ENCODE measurements at places on chromosomes 7 and 10.

- DNase-seq, result no peak
These were observed 4.2 kb downstream of the FZD9 start for GRCh38 chr7:73437621-73438416.

- no peak for DNase-seq
These were observed 149.6 kb upstream of the SEMA3E start for GRCh38 chr7:83798489-83798888.

DNA sequence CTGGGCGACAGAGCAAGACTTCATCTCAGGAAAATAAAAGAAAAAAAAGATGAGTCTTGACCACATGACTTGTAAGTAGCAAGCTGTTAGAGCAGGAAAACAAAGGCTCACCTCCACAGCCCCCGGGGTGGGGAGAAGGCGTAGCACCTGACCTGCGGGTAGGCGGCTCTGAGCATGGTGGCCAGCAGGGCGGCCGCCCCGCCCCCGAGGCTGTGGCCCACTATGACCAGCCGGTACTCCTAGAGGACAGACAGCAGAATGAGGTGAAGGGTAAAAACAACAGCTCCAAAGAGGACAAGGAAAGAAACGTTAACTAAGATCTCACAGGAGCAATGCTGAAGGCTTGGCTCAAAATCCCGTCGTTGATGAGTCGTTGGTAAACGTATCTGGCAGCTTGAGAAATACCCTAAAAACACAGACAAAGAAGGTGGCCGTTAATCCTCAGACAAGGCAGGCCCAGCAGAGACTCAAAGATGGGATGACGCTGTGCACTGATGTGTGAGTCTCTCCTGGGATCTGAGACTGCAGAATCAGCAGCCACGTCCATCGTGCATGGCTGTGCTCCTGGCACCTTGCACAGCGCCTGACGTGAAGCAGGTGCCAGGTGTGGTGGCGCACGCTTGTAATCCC is 31.1 kb downstream of the DAGLB start:
- no peak for DNase-seq

DNA sequence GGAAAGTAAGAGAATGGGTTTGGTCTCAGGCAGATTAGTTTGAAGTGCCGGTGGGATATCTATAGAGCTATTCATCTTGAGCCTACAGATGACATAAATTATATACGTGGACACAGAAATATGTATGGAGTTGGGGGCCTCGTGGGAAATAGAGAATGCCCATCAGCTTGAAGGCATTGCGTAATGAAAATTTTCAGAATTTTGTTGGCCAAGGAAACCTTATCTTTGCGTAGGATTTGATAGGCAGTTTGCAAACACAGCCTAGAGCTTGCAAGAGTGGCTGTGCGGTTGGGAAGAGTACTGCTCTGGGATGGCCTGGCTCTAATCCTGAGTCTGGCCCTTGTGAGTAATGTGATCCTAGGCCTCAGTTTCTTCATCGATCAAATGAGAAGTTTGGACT is 32.3 kb downstream of the MCM10 start:
- DNase-seq, result no peak

DNA sequence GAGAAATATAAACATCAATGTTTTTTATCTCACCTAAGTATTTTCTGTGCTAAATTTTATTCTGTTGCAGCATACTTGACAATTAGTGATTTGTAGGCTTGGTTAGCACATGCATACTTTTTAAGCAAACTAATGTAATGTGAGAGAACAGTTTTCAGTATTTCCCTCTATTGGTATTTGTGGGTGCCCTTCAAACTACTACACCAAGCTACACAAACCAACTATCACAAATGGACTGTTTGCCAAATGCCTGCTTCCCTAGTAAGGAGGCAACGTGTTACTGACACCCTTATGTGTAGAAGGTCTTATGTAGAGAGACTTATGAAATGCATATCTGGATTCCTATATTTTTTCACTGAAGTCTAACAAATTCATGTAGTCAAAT is 98.4 kb upstream of the FZD1 start:
- no peak for DNase-seq

DNA sequence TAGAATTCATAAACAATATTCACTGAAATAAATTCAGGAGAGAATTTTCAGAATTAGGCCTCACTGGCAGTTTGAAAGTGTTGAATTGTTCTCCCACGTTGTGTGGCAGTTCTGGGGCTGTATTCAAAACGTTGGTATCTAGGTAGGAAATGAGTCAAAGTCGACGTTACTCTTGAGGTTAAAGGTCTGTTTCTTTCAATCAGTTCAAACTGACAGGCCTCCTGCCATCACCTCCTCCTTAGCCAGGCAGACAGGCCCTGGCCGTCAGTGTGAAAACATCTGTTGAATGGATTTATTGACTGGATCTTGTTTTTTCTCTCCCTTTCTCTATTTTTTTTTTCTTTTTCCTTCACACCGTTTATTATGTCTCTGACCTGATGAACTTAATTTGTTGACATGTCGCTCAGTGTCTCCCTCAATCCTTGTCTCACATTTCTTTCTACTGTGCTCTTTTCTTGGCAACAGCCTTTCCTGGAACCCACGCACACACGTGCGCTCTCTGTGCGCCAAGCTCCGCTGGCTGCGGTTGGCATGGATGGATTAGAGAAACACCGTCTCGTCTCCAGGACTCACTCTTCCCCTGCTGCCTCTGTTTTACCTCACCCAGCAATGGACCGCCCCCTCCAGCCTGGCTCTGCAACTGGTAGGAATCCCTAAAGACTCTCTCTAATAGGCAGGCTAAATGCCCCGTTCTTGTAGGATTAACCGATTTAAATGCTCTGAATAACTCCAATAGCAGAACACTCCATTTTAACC is 231.7 kb downstream of the HDAC9 start:
- no peak for DNase-seq

DNA sequence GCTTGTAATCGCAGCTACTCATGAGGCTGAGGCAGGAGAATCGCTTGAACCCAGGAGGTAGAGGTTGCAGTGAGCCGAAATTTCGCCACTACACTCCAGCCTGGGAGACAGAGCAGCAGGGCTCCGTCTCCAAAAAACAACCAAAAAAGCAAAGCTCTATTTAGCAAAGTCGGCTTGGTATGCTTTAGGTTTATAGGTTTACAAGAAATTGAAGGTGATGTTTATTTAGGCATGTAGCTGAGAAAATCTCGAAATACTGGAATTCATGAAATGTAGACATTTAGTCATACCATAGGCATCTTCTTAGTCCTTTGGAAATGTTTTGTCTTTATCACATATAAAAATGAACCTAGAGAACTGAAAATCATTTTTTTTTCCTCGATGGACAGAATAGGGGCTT is 453.8 kb upstream of the ANKRD30A start:
- DNase-seq, result no peak

GRCh38 chr10:26909753-26910152 is 49.0 kb upstream of the ABI1 start:
- no peak for DNase-seq

GRCh38 chr7:135348493-135348892 is 114.9 kb downstream of the STRA8 start:
- DNase-seq, result no peak

DNA sequence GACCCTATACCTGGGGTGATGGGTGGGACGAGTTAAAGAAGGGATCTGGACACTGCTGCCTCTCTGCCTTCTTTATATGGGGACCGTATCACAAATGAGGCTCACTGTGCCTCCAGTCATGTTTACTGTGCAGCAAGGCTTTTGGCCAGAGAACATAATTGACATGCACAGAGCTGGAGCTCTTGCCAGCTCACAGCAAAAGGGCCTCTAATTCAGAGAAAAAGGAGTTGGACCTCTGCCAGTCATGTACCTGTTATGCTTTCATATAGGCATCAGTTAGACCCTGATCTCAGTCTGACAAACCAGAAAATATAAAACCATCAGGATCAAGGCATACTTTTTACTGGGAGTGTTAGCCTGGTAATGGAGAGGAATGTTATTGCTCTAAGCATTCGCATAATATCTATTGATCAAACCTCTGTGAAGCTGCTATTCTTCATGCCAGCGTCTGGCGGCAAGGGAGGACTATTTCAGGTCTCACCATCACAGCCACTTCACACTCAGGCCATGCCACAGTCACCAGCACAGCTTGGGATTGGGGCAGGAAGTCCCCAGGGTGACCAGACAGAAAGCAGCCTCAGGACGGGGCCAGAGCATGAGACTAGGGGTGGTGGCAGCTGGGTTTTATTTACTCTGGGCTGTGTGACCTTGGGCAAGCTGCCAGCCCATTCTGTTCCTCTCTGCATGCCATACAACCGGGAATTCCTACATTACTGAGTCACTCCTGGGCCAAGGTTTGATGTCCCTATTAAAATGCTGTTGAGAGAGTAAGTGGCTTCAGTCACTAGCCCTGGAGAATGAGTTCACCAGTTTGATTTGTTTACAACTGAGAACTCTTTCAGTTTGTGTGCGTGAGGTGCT is 90.1 kb downstream of the NPSR1 start:
- DNase-seq, result no peak

GRCh38 chr10:15445006-15445390 is 73.9 kb upstream of the FAM171A1 start:
- DNase-seq, result no peak

- DNase-seq, result no peak
These were observed 4.4 kb upstream of the ST7 start for GRCh38 chr7:116948934-116949333.

- no peak for DNase-seq
These were observed 932.4 kb upstream of the LRRTM3 start for GRCh38 chr10:65993451-65993850.

- DNase-seq, result no peak
These were observed 295.5 kb upstream of the CDC14C start for GRCh38 chr7:48628793-48629349.

- DNase-seq, result no peak
These were observed 116.8 kb upstream of the TBX20 start for GRCh38 chr7:35370687-35371086.

GRCh38 chr7:82810558-82811259 is 352.0 kb downstream of the PCLO start:
- no peak for DNase-seq

DNA sequence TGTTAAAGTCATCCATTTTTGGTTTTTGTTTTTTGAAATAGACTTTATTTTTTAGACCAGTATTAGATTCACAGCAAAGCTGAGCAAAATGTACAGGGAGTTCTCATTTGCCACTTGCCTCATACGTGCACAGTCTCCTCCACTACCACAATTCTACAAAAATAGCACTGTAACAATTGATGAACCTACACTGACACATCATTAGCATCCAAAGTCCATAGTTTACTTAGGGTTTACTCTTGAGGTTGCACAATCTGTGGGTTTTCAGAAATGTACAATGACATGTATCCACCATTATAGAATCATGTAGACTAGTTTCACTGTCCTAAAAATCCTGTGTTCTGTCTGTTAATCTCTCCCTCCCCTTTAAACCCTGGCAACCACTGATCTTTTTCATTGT is 125.8 kb upstream of the PDSS1 start:
- no peak for DNase-seq

DNA sequence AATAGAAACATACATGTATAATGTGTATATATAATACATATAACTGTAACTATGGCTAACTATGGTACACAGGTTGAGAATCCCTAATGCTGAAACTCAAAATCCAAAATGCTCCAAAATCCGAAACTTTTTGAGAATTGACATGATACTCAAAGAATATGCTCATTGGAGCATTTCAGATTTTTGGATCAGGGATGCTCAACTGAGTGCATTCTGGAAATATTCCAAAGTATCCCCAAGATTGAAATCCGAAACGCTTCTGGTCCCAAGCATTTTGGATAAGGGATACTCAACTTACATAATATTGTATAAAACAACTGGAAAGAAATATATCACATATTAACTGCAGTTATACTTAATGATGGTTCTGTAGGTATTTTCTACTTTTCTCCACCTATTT is 94.2 kb upstream of the ASAH2 start:
- no peak for DNase-seq

- DNase-seq, result no peak
These were observed 1.3 kb downstream of the FGFR2 start for GRCh38 chr10:121596689-121597503.

DNA sequence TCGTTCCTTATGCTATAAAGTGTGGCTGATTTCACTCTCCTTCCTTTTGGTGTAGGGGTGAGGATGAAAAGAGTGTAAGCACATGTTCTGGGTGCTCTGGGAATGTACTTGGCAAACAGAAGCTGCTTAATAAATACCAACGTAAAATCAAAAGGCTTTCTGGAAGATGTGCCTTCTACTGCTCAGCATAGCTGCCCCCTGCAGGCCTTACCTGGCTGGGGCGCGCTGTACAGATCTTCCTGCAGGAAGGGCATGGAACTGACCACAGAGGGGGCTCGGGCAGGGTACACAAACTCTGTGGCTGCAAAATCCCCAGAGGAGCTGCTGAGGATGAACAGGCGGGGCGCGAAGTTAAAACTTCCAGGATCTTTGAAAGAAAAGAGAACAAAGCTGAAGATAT is 169.4 kb downstream of the SVIL start:
- no peak for DNase-seq

DNA sequence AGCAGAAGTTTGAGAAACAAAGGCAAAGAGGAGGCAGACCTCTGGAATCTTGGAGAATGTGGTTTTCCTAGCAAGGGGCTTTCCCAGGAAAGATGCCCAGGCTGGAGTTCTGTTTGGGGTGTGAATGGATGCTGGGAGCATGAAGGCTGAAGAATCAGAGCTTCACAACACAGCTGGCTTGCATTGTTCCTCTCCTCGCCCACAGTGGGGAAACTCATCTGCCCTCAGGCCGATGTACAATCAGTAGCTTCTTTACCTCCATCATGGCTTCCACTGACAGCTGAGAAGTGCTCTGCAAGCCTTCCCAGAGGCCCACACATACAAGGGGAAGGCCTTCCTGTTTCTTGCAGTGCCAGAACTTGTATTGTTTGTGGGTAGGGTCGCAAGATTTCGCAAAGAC is 90.8 kb upstream of the HECTD2 start:
- DNase-seq, result no peak

GRCh38 chr10:108252771-108253170 is 1088.3 kb upstream of the SORCS1 start:
- no peak for DNase-seq

GRCh38 chr7:101671371-101672356 is 42.6 kb upstream of the MYL10 start:
- no peak for DNase-seq

DNA sequence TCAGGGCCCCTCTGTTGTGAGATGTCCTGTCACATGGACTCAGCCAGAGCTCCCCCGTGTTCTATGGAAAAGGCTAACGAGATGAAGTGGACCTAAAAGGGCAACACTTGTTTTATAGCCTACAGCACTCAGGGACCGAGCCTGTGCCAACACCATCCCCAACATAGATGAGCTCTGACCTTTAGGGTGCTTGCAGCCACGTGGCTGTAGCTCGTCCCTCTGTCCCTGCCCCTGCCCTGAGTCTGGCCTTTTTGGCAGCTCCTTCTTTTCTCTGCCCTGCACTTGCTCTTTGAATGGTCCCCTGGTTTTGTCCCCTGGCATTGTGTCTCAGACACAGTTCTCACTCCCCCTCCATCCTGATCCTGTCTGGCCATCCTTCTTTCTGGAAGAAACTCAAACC is 81.2 kb upstream of the GDF10 start:
- DNase-seq, result no peak
